NCI-H2081 treated with DMSO at 0.1 percent for 48 hours (cell line): ENCODE measurements at places on chromosomes 12 and 14.

GRCh38 chr12:57340104-57340503 is 89.1 kb upstream of the STAC3 start:
- DNase-seq: no peak

- no peak for DNase-seq
These were observed 1.6 kb downstream of the MMP14 start for GRCh38 chr14:22837750-22838538.

DNA sequence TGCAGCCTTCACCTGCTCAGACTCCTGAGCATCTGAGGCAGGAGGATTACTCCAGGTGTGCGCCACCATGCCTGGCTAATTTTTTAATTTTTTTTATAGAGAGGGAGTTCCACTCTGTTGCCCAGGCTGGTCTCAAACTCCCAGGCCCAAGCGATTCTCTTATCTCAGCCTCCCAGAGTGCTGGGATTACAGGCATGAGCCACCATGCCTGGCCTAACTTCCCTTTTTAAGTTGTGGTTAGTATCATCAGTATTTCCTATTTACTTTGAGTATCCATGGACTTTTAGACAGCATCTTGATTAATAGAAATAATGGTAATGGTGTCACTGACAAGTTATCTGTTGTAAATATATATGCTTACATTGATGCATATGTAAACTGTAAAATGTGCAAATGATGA is 116.9 kb downstream of the FGD4 start:
- DNase-seq: no peak

DNA sequence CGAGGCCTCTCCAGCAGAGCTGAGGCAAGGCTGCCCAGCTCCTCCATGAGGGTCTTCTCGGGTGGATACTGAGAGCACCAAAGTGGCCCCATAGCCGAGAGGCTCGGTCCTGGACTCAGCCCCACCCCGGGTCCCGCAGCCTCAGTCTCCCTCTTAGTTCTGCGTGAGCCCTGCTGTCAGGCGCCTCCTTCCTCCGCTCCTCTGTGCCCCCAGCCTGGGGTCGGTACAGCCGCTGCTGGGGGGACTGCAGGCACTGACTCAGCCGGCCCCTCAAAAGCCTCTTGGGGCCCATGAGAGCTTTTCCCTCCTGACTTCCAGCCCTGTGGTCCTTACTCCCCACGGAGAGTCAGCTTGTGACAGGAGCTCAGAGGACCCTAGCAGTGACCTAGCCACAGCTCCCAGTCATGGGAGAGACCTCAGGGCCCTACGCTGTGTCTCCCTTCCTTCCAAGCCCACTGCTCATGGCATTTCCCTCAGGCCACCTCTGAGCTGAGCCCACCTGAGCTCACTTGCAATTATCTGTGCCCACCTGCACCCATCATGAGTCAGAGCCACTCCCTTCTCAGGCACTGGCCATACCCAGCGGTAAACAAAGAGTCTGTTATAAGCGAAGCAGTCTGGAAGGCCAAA is 295.0 kb upstream of the RTL1 start:
- no peak for DNase-seq

DNA sequence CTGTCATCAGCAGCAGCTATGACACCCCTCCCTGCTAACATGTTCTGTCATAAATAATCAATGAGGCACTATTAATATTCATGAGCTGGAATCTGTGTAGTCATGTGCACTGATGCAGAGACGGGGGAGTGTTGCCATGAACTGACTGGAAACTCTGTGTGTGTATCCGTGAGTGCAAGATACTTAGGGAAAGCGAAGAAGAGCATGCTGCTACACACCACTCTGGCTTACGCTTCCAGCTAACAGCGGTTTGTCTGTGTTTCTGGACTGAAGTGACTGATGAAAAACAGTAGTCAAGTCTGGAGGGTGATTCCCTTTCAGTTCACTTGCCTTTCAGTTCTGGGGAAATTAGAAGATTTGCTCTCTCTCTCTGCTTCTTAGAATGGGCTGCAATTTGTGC is 249.4 kb downstream of the PDZRN4 start:
- no peak for DNase-seq

GRCh38 chr12:51672334-51672733 is 81.3 kb downstream of the SCN8A start:
- DNase-seq: no peak

- DNase-seq: no peak
These were observed 42.3 kb downstream of the HSP90AA1 start for GRCh38 chr14:102044566-102044965.

DNA sequence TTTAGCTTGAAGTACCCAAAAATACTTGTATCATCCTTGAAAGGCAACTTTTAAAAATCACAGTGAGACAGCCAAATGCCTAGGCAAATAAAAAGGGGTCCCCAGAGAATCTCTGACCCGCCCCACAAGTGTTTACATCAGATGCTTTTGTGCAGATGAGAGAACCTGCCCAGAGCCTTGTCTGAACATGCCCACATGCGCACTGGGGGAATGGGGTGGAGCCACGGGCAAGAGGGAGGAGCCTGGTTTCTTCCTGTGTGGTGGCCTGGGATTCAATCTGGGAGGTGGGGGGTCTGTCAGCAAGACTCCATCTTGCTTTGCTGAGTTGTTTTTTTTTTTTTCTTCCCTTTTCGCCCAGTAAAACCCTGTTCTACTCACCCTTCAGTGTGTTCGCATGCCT is 381.7 kb upstream of the CCDC196 start:
- DNase-seq: no peak

- no peak for DNase-seq
These were observed at the start of gene IGF1 for GRCh38 chr12:102480406-102480805. TSS of gene IGF1 (minus strand) at chr12:102480563. CDS start at chr12:102480381, 182 bp downstream.
